A549 treated with DMSO at 1 μM for 4 hours (cell line): ENCODE measurements at places on chromosomes 5 and 9. TPM values are rescaled to one million over a fixed set of nuclear protein-coding genes. Genes with fewer than 3 reads are reported as not detected.

The NUTM2G gene
- total RNA-seq, result 0.03 TPM in 1 of 5 replicates, not detected in the others

The CATSPER3 gene
- total RNA-seq, result 0.17 to 0.63 TPM (median 0.47 TPM) in 5 replicates

The NMUR2 gene
- total RNA-seq, result 0.05 to 0.10 TPM (median 0.06 TPM) in 5 replicates

The TMEM252 gene
- total RNA-seq, result not detected in 5 replicates

The OBP2A gene
- 0.14 TPM in 1 of 5 replicates, not detected in the others for total RNA-seq

The CXCL14 gene
- total RNA-seq, result 0.10 to 0.25 TPM (median 0.12 TPM) in 5 replicates

The CFAP77 gene
- total RNA-seq, result 0.13 to 0.30 TPM (median 0.21 TPM) in 4 of 5 replicates, not detected in the other

The PGM5 gene
- not detected in 5 replicates for total RNA-seq

The KIAA1958 gene
- total RNA-seq, result 1.9 to 3.3 TPM (median 3.2 TPM) in 5 replicates

The CD14 gene
- 3.6 to 4.4 TPM (median 4.0 TPM) in 5 replicates for total RNA-seq

The ANKRD18B gene
- total RNA-seq, result 5.0 to 10.1 TPM (median 8.4 TPM) in 5 replicates

The CTXN3 gene
- total RNA-seq, result not detected in 5 replicates

The ATP6V1G1 gene
- total RNA-seq, result 113 to 156 TPM (median 123 TPM) in 5 replicates

The PCDHB2 gene
- 3.3 to 4.1 TPM (median 3.3 TPM) in 5 replicates for total RNA-seq

The PPP1R26 gene
- total RNA-seq, result 15.0 to 20.1 TPM (median 19.0 TPM) in 5 replicates

The CENPH gene
- 23.1 to 31.0 TPM (median 29.2 TPM) in 5 replicates for total RNA-seq

The JADE2 gene
- 25.0 to 33.3 TPM (median 27.8 TPM) in 5 replicates for total RNA-seq

The HCN1 gene
- total RNA-seq, result not detected in 5 replicates

The STK32A gene
- total RNA-seq, result 0.13 to 0.83 TPM (median 0.24 TPM) in 5 replicates

The INSL4 gene
- 15.5 to 19.2 TPM (median 18.0 TPM) in 5 replicates for total RNA-seq

The CDKN2B gene
- total RNA-seq, result not detected in 5 replicates

The PCDHB11 gene
- 0.07 to 0.12 TPM (median 0.11 TPM) in 3 of 5 replicates, not detected in the others for total RNA-seq

The SLC6A3 gene
- total RNA-seq, result 0.09 to 0.25 TPM (median 0.10 TPM) in 5 replicates
